ENCODE measurements at places on chromosomes 11 and 22. TPM values are rescaled to one million over a fixed set of nuclear protein-coding genes. Genes with fewer than 3 reads are reported as not detected.

GRCh38 chr11:45157247-45158209 is 11.1 kb downstream of the PRDM11 start:
- no peak for DNase-seq

DNA sequence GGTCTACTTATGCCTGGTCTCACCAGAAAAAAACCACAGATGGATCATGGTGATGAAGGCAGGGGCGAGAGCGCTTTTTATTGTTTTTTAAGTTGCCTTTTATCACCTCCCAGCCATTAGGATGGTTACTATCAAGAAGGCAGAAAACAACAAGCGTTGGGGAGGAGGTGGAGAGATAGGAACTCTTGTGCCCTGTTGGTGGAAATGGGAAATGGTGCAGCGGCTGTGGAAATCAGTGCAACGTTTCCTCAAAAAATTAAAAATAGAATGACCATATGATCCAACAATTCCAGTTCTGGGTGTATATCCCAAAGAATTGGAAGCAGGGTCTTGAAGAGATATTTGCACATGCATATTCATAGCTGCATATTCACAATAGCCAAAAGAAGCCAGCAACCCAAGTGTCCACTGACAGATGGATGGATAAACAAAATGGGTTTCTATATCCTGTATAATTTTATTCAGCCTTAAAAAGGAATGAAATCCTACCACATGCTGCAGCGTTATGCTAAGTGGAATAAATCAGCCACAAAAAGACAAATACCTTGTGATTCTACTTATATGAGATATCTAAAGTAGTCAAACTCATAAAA is 20.5 kb upstream of the ACRV1 start:
- no peak for DNase-seq

- no peak for DNase-seq
Measured at GRCh38 chr22:29301716-29302401, 4.6 kb upstream of the GAS2L1 start.

DNA sequence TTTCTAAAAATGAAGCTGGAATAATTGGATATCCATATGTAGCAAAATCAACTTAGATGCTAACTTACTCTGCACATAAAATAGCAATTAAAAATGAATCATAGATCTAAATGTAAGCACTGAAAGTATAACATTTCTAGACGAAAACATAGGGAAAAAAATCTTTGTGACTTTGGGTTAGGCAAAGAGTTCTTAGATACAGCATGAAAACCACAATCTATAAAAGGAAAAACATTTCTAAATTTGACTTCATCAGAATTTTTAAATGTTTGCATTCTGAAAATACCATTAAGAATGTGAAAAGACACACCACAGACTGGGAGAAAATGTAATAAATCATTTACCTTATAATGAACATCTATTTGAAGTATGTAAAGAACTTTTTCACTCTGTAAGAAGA is 128.8 kb downstream of the APIP start:
- no peak for DNase-seq

GRCh38 chr11:88535266-88535665 is 197.7 kb upstream of the CTSC start:
- no peak for DNase-seq

GRCh38 chr11:65433657-65434056 is 11.1 kb downstream of the NEAT1 start:
- DNase-seq = no peak

DNA sequence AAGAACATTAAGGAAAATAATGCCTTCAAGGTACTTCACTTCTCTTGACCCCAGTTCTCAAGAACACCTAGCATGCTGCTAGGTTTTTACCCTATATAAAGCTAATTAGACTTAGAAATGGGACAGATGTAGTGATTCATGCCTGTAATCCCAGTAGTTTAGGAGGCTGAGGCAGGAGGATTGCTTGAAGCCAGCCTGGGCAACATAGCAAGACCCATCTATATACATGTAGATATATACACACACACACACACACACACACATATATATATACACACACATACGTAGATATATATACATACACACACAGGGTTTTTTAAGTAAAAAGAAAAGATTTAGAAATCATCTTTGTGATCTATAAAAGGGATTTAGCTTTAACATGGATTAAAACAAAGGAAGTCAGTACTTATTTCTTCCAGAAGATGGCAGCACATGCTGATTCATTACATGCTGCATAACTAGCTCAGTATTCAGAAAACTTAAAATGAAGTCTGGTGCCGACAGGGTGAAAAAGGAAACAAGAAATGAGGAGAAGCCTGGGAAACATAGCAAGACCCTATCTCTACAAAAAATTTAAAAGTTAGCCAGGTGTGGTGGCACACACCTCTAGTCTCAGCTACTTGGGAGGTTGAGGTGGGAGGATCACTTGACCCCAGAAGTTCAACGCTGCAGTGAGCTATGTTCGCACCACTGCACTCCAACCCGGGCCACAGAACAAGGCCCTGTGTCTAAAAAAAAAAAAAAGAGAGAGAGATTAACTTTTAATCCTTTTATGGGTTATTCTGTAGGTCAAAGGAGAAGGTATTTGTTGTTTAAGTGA is 28.5 kb upstream of the RBX1 start:
- no peak for DNase-seq

DNA sequence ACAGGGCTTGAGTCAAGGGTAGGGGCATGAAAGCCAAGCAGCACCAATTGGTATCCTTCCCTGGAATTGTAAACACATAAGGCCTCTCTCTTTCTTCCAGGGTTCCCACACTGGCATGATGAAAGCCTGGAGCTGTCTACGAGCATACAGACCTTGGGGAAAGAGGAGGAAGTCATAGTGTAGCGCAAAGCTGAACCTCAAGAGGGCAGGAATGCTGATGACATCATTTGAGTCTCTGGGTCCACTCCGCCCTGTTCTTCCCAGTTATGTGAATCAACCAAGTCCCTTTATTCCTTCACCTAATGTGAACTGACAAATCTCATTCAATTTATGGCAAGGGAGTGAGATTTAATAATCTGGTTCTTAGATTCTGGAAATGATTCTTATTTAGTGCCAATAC is 266.4 kb upstream of the NCAM1 start:
- no peak for DNase-seq

DNA sequence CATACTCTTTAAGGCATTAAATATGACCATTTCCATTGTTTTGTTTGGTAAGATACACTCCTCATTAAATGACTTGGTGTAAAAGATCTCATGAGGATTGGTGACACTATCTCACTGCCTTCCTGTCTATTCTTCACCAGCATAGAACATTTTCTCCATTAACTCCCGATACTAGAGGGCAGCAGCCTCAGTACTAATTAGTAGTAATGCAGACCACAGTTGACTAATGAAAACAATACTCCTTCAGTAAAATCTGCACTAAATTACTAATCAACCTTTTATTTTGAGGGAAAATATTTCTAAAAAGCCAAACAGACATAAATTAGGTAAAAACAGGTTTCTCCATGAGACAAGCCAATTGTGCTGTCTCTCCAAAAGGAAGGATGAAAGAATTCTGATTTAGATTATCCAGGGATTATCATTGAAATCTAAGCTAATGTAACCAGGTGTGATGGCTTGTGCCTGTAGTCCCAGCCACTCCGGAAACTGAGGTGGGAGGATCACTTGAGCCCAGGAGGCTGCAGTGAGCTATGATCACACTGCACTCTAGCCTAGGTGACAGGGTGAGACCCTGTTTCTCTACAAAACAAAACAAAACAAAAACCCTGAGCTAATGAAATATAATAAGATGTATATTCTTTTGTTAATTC is 9.4 kb downstream of the PGM2L1 start:
- DNase-seq = peak; percentile 51

DNA sequence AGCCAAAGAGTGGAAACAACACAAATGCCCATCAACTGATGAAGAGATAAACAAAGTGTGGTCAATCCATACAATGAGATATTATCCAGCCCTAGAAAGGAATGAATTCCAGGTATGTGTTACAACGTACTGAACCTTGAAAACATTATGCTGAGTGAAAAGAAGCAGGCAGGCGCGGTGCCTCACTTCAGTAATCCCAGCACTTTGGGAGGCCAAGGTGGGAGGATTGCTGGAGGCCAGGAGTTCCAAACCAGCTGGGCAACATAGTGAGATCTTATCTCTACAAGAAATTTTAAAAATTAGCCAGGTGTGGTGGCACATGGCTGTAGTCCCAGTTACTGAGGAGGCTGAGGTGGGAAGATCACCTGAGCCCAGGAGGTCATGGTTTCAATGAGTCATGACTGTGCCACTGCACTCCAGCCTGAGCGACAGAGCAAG is 24.6 kb upstream of the TESMIN start:
- no peak for DNase-seq

GRCh38 chr11:60964801-60965200 is 6.7 kb upstream of the CD6 start:
- no peak for DNase-seq

DNA sequence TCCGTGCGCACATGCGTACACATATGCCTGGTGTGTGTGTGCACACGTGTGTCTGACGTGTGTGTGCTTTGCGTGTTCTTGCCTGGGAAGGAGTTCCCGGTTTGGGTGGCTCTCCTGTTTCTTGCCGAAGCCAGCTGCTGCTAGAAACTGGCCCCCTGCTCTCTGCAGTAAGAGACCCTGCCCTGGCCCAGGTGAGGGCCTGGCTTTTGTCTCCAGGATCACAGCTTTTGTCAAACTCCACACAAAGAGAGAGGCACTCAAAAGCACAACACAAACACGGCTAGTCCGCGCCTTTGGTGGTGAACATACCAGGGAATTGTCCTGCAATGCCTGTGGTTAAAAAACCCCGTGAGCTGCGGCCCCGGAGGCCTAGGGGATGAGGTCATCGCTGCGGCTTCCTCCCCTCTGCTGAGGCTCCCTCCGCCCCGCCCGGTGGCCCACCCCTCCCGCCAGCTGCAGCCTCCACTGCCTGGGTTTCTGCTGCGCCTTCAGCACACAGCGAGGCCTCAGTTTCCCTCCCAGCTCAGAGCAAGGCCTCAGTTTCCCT is 88.9 kb downstream of the KCNQ1 start:
- peak; percentile 42 for DNase-seq

- DNase-seq = no peak
Measured at GRCh38 chr11:38814670-38815069, 2216.6 kb upstream of the RAG2 start.

GRCh38 chr11:107263844-107264563 is 193.6 kb downstream of the CWF19L2 start:
- DNase-seq = no peak

- no peak for DNase-seq
Measured at GRCh38 chr11:79461144-79461543, 20.3 kb upstream of the TENM4 start.

GRCh38 chr22:20117633-20118299 is 740 bp upstream of the TRMT2A start:
- no peak for DNase-seq

- no peak for DNase-seq
Measured at GRCh38 chr11:131668500-131669400, 298.3 kb downstream of the NTM start.

- DNase-seq = no peak
Measured at GRCh38 chr11:113204280-113204679, 110.1 kb upstream of the TTC12 start.

Gene GAL3ST1
- 1.4 TPM for total RNA-seq

Gene CABP4
- total RNA-seq = 2.2 TPM

Gene GLYATL1
- not detected for total RNA-seq

Gene APOA5
- total RNA-seq = not detected

Gene TSSK2
- total RNA-seq = not detected

Gene C11orf21
- 2.8 TPM for total RNA-seq

Gene CSF2RB
- total RNA-seq = 24.0 TPM

Gene OR5A1
- not detected for total RNA-seq

Gene TMEM151A
- total RNA-seq = 14.8 TPM

Gene OR2AG2
- not detected for total RNA-seq

All from omental fat pad (tissue), 4 donors.